ENCODE measurements at places on chromosomes 5 and 9.

- H3K36me3 ChIP-seq, result no peaks in the 10 kb centered on the region
- H3K4me3 ChIP-seq, result no peak overlapping the region
- no peaks in the 10 kb centered on the region for H3K27me3 ChIP-seq
- H3K27ac ChIP-seq, result no peak overlapping the region
Observed at GRCh38 chr9:8085986-8086385, 286.4 kb upstream of the DMAC1 start.

GRCh38 chr9:124078641-124079040 is 67.1 kb downstream of the LHX2 start:
- H3K4me3 ChIP-seq, result no peak overlapping the region
- no peaks in the 10 kb centered on the region for H3K27me3 ChIP-seq
- H3K4me1 ChIP-seq, result peaks cover 2% of the 10 kb centered on the region
- no peak overlapping the region for H3K27ac ChIP-seq
- H3K36me3 ChIP-seq, result no peaks in the 10 kb centered on the region
- DNase-seq, result peak; percentile 74

- no peaks in the 10 kb centered on the region for H3K4me1 ChIP-seq
- H3K27me3 ChIP-seq, result no peaks in the 10 kb centered on the region
- H3K36me3 ChIP-seq, result no peaks in the 10 kb centered on the region
- no peak overlapping the region for H3K27ac ChIP-seq
Observed at GRCh38 chr9:79799691-79800335, 228.0 kb downstream of the TLE4 start.

DNA sequence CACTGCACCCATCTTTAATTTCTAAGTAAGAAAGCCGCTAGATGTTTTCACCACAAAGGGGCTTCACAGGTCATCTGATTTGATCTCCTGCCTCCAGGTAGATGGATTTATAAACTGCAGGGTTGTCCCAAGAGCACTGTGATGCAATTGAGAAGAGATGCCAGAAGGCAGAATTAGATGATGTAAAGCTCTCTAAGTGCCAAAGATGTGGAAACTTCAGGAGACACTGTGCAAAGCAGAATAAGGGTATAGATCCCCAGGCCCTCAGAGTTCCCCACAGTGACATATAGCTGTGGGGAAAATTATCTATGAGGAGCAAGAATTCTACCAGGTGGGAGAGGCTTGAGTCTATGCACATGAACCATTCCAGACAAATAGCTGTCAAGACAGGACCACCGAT is 90.5 kb downstream of the FSTL4 start:
- H3K27me3 ChIP-seq, result no peaks in the 10 kb centered on the region
- no peak overlapping the region for H3K27ac ChIP-seq
- H3K4me1 ChIP-seq, result peaks cover 15% of the 10 kb centered on the region

GRCh38 chr5:51387884-51388275 is 4.6 kb downstream of the ISL1 start:
- peak; percentile 68 for DNase-seq
- peaks cover 15% of the 10 kb centered on the region for H3K4me1 ChIP-seq

- H3K27me3 ChIP-seq, result no peaks in the 10 kb centered on the region
- H3K4me1 ChIP-seq, result no peaks in the 10 kb centered on the region
- no peaks in the 10 kb centered on the region for H3K36me3 ChIP-seq
Observed at GRCh38 chr9:133621725-133622267, 12.6 kb upstream of the FAM163B start.

All from mesendoderm (in vitro differentiated cells).